MCF 10A (cell line): ENCODE measurements at places on chromosomes 4 and X. TPM values are rescaled to one million over a fixed set of nuclear protein-coding genes. Genes with fewer than 3 reads are reported as not detected.

CACNA1F gene
- total RNA-seq: not detected in 2 replicates

DNA sequence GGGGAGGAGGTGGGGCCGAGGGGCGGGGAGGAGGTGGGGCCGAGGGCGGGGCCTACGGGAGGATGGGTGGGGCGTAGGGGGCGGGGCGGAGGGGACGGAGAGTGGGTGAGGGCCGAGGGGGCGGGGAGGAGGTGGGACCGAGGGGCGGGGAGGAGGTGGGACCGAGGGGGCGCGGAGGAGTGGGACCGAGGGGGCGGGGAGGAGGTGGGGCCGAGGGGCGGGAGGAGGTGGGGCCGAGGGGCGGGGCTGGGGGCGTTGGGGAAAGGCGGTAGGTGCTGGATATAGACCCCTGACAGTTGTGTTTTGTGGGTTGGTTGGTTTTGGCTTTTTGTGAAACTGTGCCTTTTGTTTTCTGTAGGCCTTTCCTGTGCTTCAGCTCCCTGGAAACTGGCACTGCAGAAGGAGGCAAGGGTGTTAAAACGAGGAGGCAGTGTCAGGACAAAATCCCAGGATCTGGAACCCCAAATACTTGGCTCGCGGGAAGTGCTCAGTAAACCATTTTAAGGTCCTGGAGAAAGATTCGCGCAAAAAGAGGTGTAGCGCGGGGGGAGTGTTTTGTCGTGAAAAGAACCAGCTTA, 580 bp upstream of the MMGT1 start:
- H3K36me3 ChIP-seq: peaks cover 6% of the 10 kb centered on the region
- peaks cover 7% of the 10 kb centered on the region for H3K4me1 ChIP-seq
- H3K4me3 ChIP-seq: peak overlapping the region; percentile 32
- H3K27me3 ChIP-seq: peaks cover 60% of the 10 kb centered on the region

GRCh38 chr4:38819569-38819968, 15.0 kb upstream of the TLR1 start:
- no peaks in the 10 kb centered on the region for H3K27me3 ChIP-seq
- peaks cover 7% of the 10 kb centered on the region for H3K4me1 ChIP-seq
- no peak overlapping the region for H3K27ac ChIP-seq
- DNase-seq: no peak
- peaks cover 7% of the 10 kb centered on the region for H3K36me3 ChIP-seq

PRR32 gene
- not detected in 2 replicates for total RNA-seq

GRCh38 chrX:125947501-125947900, 218.6 kb downstream of the DCAF12L2 start:
- H3K4me1 ChIP-seq: no peaks in the 10 kb centered on the region
- no peaks in the 10 kb centered on the region for H3K36me3 ChIP-seq
- H3K27ac ChIP-seq: no peak overlapping the region
- no peaks in the 10 kb centered on the region for H3K27me3 ChIP-seq
- peak; percentile 3 for DNase-seq

EPGN gene
- 96.9 and 129 TPM in 2 replicates for total RNA-seq

KIAA1210 gene
- not detected in 2 replicates for total RNA-seq

GRCh38 chrX:133970076-133970475, 15.3 kb downstream of the GPC3 start:
- no peaks in the 10 kb centered on the region for H3K36me3 ChIP-seq
- H3K27ac ChIP-seq: no peak overlapping the region
- DNase-seq: no peak
- H3K4me1 ChIP-seq: peaks cover 9% of the 10 kb centered on the region

DNA sequence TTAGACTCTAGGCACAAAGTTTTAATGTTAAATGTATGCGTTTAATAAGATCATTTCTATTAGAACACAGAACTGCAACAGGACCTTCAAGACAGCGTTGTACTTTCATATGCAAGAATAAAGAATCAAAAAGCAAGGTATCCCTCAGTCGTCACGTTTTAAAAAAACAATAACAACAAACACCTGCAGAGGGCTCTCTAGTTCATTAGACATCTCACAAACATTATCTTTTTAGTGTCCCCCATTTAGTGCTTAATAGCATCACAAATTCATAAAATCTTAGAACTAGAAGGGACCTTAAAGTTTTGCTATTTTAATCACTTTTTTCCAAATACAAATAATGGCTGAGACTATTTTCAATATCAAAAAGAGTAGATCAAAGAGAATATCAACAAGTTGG, 236.6 kb downstream of the DCHS2 start:
- no peak overlapping the region for H3K27ac ChIP-seq
- peak; percentile 6 for DNase-seq
- H3K4me3 ChIP-seq: no peak overlapping the region
- no peaks in the 10 kb centered on the region for H3K27me3 ChIP-seq
- no peaks in the 10 kb centered on the region for H3K36me3 ChIP-seq
